ENCODE measurements at places on chromosomes 2 and 18. TPM values are rescaled to one million over a fixed set of nuclear protein-coding genes. Genes with fewer than 3 reads are reported as not detected.

CENPA gene
- polyA plus RNA-seq = 19.5 TPM

ACAA2 gene
- polyA plus RNA-seq = 34.9 TPM

CWC22 gene
- 2.7 TPM for polyA plus RNA-seq

GALR1 gene
- not detected for polyA plus RNA-seq

CYP27C1 gene
- polyA plus RNA-seq = not detected

ALKAL2 gene
- not detected for polyA plus RNA-seq

NDC80 gene
- polyA plus RNA-seq = 7.9 TPM

CTNNA2 gene
- polyA plus RNA-seq = 0.30 TPM

SLC35F6 gene
- 16.0 TPM for polyA plus RNA-seq

TMEM127 gene
- polyA plus RNA-seq = 40.9 TPM

DNA sequence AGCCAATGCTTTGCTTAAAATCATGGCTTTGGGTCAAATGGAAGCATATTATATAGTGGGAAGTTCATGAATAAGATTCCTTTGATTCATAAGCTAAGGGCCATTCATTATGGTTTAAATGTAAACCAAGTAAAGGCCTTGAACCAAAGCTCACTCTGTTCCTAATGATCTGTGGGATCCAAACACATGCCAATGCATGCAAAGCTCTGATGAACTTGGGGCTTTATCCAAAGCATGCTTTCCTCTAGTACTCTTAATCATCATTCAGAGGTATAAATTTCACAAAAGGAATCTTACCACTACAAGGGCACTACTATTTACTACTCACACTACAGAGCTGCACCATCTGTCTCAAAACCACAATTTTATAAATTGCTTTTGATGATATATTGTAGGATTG lies 102.8 kb upstream of the RBMS1 start:
- no peaks in the 10 kb centered on the region for H3K4me1 ChIP-seq
- H3K4me3 ChIP-seq = no peak overlapping the region
- no peaks in the 10 kb centered on the region for H3K36me3 ChIP-seq
- no peaks in the 10 kb centered on the region for H3K27me3 ChIP-seq

DNA sequence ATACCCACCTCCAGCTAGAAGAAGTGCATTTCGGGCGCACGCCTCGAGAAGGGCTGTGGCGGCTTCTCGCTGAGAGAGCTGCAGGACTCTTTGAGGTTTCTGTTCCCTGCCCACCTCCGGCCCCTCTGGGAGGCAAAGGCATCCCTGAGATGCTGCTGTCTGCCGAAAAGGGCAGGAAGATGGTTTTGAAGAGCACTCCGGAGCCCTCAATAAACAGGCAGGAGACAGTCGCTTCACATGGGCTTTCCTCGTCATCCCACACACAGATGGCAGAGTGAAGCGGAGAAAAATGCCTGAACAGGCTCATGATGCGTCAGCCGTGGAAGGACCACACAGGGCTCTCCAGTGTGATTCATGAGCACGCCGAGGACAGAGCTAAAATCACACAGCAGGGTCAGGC lies 25.4 kb upstream of the GLI2 start:
- no peaks in the 10 kb centered on the region for H3K27me3 ChIP-seq
- no peak overlapping the region for H3K27ac ChIP-seq
- H3K4me1 ChIP-seq = peaks cover 20% of the 10 kb centered on the region
- H3K36me3 ChIP-seq = no peaks in the 10 kb centered on the region

- H3K4me1 ChIP-seq = no peaks in the 10 kb centered on the region
- no peak for DNase-seq
- H3K4me3 ChIP-seq = no peak overlapping the region
- no peak overlapping the region for H3K27ac ChIP-seq
- no peaks in the 10 kb centered on the region for H3K36me3 ChIP-seq
- no peaks in the 10 kb centered on the region for H3K27me3 ChIP-seq
Observed at GRCh38 chr2:6025391-6025790, 333.2 kb downstream of the SOX11 start.

- H3K4me1 ChIP-seq = 0 out of 2 replicates have a peak, but pooled peaks cover 4% of the 10 kb centered on the region
- H3K27ac ChIP-seq = peak overlapping the region; percentile 76
- no peak overlapping the region for H3K4me3 ChIP-seq
- no peak for DNase-seq
- no peaks in the 10 kb centered on the region for H3K27me3 ChIP-seq
- peaks cover 3% of the 10 kb centered on the region for H3K36me3 ChIP-seq
Observed at GRCh38 chr18:21051620-21052019, 60.0 kb downstream of the ROCK1 start.

DNA sequence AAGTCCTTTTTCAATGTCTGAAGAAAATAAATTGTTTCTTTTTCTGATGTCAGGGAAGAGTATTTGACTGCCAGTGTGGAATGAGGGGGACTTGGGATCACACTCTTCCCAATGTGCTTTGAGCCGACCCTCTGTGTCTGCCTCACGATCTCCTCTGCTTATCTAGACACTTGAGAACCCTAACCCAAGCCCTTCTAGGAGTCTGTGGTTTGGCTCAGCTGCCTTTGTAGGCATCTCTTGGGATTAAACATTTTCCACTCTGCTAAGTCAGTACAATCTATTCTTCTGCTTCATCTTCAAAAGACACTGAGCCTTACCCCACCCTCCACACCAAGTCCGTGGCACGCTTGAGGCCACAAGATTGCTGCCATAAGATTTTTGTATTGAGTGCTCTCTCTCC lies 19.4 kb downstream of the FAM110C start:
- H3K36me3 ChIP-seq = no peaks in the 10 kb centered on the region
- no peak for DNase-seq
- H3K27ac ChIP-seq = no peak overlapping the region

DNA sequence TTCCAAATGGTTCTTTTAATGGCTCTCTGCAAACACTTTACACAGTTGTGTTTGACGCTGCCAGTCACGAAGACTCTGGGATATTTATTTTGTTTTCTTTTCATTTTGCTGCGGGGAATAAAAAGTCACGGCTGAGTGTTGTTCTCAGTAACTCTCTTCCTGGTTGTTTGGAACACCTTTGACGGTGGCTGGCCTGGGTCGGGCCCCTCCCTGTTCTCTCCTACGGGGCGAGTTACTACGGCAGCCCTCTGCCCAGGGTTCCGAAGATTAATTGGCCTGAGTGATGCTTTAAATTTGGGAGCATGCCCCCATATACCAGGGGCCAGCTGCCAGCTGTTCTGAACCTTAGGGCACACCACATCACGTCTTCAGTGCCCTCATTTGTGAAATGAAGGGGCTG lies 84.7 kb downstream of the GATA6 start:
- DNase-seq = no peak
- H3K27ac ChIP-seq = no peak overlapping the region
- H3K4me1 ChIP-seq = no peaks in the 10 kb centered on the region

DNA sequence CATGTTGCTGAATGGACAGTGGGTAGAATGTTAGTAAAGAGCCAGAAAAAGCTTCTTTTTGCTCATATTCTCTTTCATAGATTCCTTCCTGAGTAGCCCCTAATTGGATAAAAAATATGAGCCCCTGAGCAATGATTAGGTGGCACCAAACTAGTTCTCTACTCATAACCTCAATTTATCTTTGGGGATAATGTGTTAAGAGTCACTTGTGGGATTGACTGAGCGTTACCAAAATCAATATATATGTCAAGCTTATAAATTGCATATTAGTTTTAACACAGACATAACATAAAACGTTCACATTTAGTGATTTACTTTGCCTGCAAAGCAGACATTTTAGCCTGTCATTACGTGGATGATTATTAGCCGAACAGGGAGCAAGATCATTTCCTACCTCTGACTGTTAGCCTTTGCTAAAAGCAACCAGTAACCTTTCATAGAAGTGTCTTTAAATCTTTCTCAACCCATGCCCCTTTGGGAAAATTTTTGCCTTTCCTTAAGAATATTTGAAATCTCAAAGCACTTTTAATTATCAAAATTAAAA lies 85.4 kb downstream of the ARHGAP28 start:
- no peaks in the 10 kb centered on the region for H3K4me1 ChIP-seq
- DNase-seq = no peak
- H3K36me3 ChIP-seq = no peaks in the 10 kb centered on the region
- no peak overlapping the region for H3K27ac ChIP-seq
- no peaks in the 10 kb centered on the region for H3K27me3 ChIP-seq

- H3K27me3 ChIP-seq = no peaks in the 10 kb centered on the region
- H3K36me3 ChIP-seq = no peaks in the 10 kb centered on the region
- DNase-seq = no peak
- H3K4me1 ChIP-seq = no peaks in the 10 kb centered on the region
- H3K27ac ChIP-seq = no peak overlapping the region
Observed at GRCh38 chr2:61619561-61619960, 81.4 kb upstream of the XPO1 start.

DNA sequence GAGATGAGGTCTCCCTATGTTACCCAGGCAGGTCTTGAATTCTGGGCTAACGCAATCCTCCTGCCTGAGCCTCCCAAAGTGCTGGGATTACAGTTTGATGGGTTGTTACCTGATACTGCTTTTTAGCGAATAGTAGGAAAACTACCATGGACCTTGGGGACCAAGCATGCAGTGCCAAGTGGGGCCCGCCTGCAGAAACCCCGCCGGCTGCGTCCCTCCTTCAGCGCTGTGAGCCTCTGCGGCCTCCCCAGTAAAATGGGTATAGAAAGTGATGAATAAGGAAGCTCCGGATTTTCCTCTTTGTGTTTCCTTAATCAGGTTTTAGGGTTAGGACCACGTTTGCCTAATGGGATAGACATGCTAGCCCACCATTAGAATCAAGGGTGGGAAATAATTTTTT lies 30.4 kb downstream of the RAMP1 start:
- no peak overlapping the region for H3K4me3 ChIP-seq
- no peaks in the 10 kb centered on the region for H3K27me3 ChIP-seq
- H3K27ac ChIP-seq = no peak overlapping the region

- no peaks in the 10 kb centered on the region for H3K27me3 ChIP-seq
- DNase-seq = no peak
- no peak overlapping the region for H3K27ac ChIP-seq
- H3K4me1 ChIP-seq = no peaks in the 10 kb centered on the region
Observed at GRCh38 chr18:33020877-33021276, 248.1 kb upstream of the KLHL14 start.

GRCh38 chr2:226796840-226797288 lies 2.8 kb downstream of the IRS1 start:
- DNase-seq = peak; percentile 54
- no peak overlapping the region for H3K4me3 ChIP-seq
- peaks cover 12% of the 10 kb centered on the region for H3K4me1 ChIP-seq
- peaks cover 33% of the 10 kb centered on the region for H3K36me3 ChIP-seq

- H3K27me3 ChIP-seq = no peaks in the 10 kb centered on the region
- DNase-seq = no peak
- H3K36me3 ChIP-seq = no peaks in the 10 kb centered on the region
- H3K4me1 ChIP-seq = no peaks in the 10 kb centered on the region
- no peak overlapping the region for H3K4me3 ChIP-seq
Observed at GRCh38 chr2:166518634-166519390, 24.8 kb upstream of the SCN7A start.

GRCh38 chr18:79092874-79093273 lies 23.7 kb downstream of the ATP9B start:
- no peak overlapping the region for H3K27ac ChIP-seq
- no peak for DNase-seq
- no peaks in the 10 kb centered on the region for H3K27me3 ChIP-seq
- no peaks in the 10 kb centered on the region for H3K4me1 ChIP-seq

GRCh38 chr2:229856413-229856812 lies 65.4 kb downstream of the TRIP12 start:
- H3K27ac ChIP-seq = no peak overlapping the region
- no peaks in the 10 kb centered on the region for H3K4me1 ChIP-seq
- H3K36me3 ChIP-seq = peaks cover 32% of the 10 kb centered on the region
- H3K27me3 ChIP-seq = no peaks in the 10 kb centered on the region

DNA sequence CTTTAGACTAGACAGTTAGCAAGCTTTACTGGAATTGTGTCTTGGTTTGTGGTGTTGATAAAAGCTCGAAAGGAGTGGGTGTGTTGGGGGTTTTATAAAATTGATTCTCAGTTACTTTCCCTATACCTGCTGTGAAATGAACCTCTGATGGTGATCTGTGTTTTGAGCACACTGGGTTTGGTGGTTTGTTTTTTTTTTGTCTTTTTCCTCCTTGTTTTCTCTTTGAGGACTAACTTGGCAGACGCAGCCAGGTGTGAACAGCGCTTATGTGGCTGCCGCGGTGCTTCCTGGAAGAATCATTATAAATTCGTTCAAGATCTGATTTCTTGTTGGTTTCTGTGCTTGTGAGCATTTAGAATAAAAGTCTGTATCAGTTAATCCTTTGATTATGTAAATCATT lies 28.5 kb downstream of the GRHL1 start:
- no peak for DNase-seq
- H3K27me3 ChIP-seq = no peaks in the 10 kb centered on the region
- peaks cover 35% of the 10 kb centered on the region for H3K4me1 ChIP-seq
- no peak overlapping the region for H3K4me3 ChIP-seq
- H3K27ac ChIP-seq = peak overlapping the region; percentile 43
